Diencephalon (tissue), 1 donor: ENCODE measurements at places on chromosomes 3 and 15. TPM values are rescaled to one million over a fixed set of nuclear protein-coding genes. Genes with fewer than 3 reads are reported as not detected.

The SAMD7 gene
- not detected for total RNA-seq

The AHSG gene
- total RNA-seq = 0.23 TPM

The FOXL2 gene
- total RNA-seq = 0.46 TPM

The SPTBN5 gene
- total RNA-seq = 0.92 TPM

The GABRA5 gene
- 103 TPM for total RNA-seq

The ACP3 gene
- 1.2 TPM for total RNA-seq

The LRTM1 gene
- total RNA-seq = not detected

The RAB5A gene
- total RNA-seq = 147 TPM

The SEMA3F gene
- total RNA-seq = 7.8 TPM
